Renal cortical epithelial cell (primary cell): ENCODE measurements at places on chromosomes 5 and 9. TPM values are rescaled to one million over a fixed set of nuclear protein-coding genes. Genes with fewer than 3 reads are reported as not detected.

- DNase-seq, result peak; percentile 22
Observed at GRCh38 chr5:108028412-108028811, 353.5 kb downstream of the FBXL17 start.

DNA sequence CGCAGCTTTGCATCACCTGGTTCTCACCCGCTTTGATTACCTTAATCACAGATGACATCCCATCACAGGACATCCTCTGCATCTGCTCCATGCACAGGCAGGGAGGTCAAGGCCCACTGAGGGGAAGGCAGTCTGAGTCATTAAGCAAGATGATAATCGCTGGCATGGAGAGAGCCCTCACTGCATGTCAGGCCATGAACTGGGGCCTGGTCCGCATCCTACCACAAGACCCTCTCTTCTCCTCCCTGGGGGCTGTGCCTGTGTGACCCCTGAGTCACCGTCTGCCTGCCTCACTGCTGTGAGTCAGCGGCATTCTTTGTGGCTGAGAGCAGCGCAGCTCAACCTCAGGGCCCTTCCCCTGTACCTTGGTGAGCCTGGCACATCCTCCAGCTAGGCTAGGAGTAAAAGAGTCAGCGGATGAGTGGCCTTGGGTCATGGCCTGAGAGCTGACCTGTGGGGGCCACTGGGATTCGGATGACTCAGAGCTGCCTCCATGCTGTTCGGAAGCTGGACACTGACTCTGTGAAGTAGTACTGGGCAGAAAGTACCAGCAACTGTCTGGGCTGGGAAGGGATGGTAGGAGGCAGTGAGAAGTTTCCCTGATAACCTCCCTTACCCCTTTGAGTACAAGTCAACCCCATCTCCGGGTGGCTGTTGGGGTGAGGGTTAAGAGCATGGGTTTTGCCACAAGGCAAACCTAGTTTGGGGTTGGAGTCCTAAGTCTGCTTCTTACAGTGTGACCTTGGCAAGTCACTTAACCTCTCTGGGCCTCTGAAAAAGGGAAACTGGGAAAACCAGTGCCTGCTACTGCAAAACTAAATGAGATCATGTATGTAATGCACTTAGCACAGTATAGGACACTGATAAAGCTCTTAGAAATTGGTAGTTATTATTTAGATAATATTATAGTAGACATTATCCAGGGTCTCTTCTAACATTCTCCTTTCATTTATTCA lies 14.6 kb upstream of the ARSI start:
- DNase-seq, result peak; percentile 98

GRCh38 chr5:158967541-158967940 lies 132.2 kb downstream of the EBF1 start:
- peak; percentile 33 for DNase-seq

DNA sequence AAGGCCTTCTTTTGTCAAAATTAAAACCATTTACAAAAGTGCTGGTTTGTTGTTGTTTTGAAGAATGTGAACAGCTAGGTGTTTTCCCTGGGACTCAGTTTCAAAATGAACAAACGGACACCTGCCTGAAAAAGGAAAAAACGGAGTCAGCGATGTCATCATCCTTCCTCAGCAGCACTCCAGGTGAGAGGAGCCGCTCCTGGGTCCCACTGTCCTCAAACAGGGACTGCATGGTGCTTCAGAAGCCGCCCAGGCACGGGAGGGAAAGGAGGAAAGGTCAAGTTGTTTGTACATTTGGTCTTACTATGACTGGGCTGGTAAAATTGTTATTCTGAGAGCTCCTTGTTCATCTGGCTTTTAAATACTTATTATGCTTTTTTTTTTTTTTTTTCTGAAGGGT lies 69.0 kb upstream of the ZSWIM6 start:
- no peak for DNase-seq

DNA sequence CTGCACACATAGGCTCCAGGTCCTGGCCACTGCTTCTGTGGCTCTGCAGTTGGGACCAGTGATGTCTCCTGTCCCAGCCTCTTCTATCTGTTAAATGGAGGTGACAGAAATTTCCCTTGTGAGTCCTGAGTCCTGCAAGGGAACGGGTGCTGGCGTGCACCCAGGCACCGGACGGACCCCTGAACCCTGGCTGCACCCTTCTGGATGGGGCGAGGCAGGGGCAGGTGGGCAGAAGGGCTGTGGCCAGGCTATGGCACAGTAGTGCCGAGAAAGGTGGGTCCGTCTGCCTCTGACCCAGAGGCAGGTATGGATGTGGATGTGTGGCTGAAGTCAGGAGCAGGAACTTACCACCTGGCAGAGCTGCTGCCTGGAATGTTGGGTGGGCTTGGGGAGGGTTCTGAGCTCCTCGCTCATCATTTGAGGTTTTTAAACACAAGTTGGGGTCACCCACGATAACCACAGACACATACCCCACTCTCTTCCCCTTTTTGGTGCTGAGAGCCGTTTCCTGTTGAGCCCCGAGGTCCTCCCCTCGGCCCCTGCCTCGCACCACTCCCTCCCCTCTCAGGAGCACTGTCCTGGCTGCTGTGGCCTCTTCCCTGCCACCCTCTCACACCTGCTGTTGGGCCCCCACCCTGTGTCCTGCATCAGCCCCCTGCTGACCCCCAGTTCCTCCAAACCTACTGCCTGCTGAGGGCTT lies 82.0 kb downstream of the COL5A1 start:
- DNase-seq, result no peak

DNA sequence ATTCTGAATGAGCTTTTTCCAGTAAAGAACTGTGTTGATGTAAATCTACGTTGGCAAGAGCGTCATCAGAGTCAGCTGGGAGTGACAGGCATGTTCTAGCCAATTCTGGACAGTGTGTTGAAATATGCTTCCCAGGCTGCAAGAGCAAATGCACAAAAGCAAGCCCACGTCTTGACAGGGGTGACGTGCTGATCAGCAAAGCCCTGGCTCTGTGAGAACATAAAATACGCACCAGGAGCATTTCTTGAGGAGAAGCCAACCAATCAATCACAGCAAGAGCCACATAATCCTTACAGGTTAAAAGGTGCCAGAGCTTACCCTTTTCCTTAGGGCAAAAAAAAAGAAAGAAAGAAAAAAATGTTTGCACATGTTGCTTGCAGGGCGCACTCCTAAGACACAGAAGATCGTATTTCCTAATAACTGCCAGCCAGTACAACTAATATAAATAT lies 148.1 kb downstream of the PDE4D start:
- DNase-seq, result peak; percentile 82

DNA sequence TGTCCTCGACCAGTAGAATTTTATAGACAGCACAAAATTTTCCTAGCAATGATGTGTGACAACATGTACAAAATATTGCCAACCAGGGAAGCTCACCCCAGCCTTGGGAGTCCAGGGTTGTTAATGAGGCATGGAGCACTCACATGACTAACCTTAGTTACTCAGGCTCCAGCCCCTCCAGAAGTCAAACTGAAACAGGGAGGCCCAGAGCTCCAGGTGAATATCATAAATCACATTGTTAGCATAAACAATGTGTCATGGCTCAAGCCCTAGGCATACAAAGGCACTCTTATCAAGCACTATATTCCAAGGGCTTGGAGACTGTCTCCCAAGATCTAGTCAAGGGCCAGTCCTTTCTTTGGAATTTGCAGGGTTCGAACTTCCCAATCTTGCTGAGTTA lies 44.4 kb downstream of the TNFAIP8 start:
- peak; percentile 93 for DNase-seq

- no peak for DNase-seq
Observed at GRCh38 chr5:1494780-1495524, 28.8 kb downstream of the LPCAT1 start.

DNA sequence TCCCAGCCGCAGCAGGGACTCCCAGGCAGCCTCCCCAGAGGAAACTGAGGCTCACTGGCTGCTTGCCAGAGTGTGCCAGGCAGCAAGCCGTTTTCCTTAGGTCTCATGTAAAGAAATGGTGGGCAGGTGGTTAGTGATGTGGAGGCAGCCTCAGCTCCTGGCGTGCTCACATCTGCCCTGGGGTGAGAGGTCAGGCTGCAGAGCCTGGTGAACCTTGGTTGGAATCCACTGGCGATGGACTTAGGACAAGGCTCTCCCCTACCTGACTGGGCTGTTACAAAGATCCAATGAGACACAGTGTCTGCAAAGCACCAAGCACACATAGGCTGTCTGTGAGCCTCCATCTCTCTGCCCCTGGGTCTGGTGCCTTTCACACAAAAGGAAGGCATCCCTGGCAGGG lies 30.9 kb downstream of the LHX6 start:
- DNase-seq, result no peak

DNA sequence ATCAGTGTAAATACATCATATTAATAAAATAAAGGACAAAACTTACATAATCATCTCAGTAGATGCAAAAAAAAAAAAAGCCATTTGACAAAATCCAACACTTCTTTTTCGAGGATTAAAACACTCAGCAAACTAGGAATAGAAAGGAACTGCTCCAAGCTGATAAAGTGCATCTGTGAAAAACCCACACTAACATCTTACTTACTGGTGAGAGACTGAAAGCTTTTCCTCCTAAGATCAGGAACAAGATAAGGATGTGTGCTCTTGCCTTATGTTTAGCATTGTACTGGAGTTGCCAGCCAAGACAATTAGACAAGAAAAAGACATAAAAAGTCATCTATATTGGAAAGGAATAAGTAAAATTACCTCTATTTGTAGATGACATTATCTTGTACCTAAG lies 120.2 kb upstream of the SAP30L start:
- no peak for DNase-seq

DNA sequence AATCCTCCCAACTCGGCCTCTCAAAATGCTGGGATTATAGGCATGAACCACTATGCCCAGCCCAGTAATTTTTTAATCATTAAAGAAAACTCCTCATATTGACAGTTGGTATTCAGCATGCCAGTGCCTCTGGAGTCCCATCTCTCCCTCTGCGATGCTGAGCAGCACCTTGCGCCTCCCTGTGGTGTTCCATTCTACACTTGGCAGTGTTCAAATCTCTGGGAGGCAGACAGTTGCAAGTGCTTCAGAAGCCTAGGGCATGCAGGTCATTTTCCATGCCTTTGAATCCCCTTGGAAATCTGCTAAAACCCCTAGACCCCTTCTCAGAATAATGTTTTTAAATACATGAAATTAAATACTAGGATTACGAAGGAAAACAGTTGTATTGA lies 41.3 kb downstream of the GARNL3 start:
- no peak for DNase-seq

DNA sequence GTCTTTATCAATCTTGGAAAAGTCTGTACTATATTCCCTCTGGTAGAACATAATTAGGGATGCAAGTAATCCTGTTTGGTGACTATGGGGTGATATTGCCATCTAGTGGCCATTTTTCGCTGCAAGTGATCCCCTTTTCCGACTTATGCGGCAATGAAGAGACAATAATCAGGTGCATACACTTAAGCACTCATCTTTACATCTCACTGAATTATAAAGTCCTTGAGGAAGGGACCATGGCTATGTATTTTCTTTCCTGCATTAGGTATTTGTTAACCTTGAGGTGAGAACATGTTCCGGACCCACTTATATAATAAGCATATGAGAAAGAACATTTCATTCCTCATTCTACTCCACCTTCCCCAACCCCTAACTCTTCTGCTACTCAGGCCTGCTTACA lies 19.6 kb upstream of the LIX1 start:
- peak; percentile 81 for DNase-seq

DNA sequence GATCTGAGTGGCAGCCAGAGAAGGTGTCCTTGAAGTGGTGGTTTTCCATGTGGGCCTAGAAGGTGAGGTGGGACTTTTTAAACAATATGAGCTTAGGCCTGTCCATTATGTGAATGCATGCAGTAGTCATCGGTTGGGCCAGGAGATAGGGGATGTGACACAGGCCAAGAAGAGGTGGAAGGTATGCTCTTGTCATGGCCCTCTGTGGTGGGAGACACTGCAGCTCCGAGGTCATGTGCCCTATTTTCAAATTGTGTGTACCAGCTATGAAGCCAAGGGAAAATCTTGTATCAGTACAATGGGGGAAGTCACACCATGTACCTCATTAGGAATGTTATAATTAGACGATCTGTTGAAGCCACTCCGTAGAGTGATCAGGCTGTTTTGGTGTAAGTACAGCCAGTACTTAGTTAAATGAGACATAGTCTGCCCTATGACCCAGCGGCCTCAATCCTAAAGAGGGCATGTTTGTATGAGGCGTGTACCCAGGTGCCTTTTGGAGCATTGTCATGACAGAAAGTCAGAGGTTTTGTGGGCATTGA lies 280.1 kb downstream of the MAST4 start:
- no peak for DNase-seq

DNA sequence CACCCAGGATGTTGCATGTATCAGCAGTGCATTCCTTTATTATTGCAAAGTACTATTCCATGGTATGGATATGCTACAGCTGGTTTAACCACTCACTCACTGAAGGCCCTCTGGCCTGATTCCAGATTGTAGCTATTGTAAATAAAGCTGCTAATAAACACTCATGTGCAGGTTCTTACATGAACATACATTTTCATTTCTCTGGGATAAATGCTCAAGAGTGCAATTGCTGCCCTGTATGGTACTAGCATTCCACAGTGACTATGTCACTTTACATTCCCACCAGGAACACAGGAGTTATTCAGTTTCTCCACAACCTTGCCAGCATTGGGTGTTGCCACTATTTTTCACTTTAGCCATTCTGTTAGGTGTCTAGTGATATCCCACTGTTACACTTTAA lies 267.6 kb downstream of the SPOCK1 start:
- no peak for DNase-seq

GRCh38 chr5:137462265-137462590 lies 36.9 kb downstream of the SPOCK1 start:
- DNase-seq, result no peak

- peak; percentile 54 for DNase-seq
Observed at GRCh38 chr5:154949781-154950180, 8.9 kb downstream of the MRPL22 start.

DNA sequence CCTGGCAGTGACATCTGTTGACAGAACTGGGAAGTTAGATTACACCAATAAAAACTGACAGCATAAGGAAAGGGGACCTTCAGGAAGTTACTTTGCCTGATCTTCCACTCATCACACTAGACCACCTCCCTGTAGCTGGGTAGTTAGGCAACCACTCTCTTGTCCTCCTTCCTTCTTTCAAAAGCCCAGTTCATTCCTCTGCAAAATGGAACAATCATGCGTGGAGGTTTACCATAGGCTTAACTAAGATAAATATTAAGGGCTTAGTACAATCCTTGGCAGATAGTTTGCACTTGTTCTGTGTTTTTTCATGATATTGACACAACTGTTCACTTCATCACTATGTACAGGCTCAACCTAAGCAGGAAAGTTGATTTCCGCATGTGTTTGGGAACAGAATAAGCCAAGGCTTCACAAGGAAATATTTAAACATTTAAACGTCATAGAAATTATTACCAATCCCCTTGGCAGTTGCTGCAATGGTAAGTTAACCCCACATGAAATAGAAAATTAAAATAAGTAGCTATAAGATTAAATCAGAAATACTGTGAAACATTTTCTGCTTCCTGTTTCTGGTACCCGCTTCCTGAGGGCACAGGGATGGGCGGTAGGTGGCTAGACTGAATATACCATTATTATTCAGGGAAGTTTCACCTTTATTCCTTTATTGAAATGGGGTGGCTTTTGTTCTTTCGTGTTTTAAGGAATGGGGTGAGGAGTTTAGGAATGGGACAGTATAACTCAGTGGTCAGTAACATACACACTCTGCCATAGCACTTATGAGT lies 9.9 kb upstream of the PTGER4 start:
- DNase-seq, result no peak

GRCh38 chr9:121861501-121862180 lies 210.2 kb downstream of the DAB2IP start:
- DNase-seq, result no peak

Gene CD180
- not detected in 2 replicates for total RNA-seq

Gene OR1J2
- not detected in 2 replicates for total RNA-seq

Gene PAEP
- not detected in 2 replicates for total RNA-seq

Gene CXCL14
- 0.69 and 51.1 TPM in 2 replicates for total RNA-seq

Gene RIGI
- 28.6 and 49.7 TPM in 2 replicates for total RNA-seq

Gene DND1
- total RNA-seq, result 0.35 and 0.55 TPM in 2 replicates

Gene SCGB3A2
- total RNA-seq, result not detected in 2 replicates

Gene TTLL11
- total RNA-seq, result 2.3 and 6.7 TPM in 2 replicates

Gene ADGRV1
- 0.35 and 0.55 TPM in 2 replicates for total RNA-seq

Gene GCNT4
- total RNA-seq, result 5.5 and 11.6 TPM in 2 replicates

Gene VCAN
- total RNA-seq, result 269 and 2,590 TPM in 2 replicates
